ENCODE measurements at places on chromosomes 11 and 22.

DNA sequence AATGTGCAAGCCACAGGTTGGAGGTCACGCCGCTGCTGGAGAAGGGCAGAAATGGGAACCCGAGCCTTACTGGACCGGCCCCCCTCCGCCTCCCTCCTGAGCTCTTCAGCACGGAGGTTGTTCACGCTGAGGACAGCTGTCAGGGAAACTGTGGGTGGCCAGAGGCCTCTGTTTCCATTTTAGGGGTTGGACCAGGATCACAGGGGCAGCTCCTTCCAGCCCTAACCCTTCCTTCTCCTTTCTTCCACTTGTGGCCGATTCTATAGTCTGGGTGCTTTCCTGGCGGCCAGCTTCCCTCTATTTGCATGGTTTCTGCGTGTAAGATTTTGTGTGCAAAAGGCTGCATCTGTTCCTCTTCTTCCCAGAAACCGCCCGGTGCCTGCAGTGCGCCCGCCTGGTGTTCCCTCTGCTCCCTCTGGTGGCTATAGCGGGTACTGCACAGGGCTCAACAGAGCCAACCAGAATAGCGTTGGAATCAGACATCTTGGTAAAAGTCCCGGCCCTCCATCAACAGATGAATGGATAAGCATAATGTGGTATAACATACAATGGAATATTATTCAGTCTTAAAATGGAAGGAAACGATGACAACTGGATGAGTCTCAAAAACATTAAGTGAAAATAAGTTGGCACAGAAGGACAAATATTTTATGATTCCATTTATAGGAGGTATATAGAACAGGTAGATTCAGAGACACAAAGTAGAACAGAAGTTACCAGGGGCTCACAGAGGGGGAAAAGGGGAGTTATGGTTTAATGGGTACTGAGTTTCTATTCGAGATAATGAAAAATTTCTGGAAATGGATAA is 8.4 kb upstream of the SLC22A8 start:
- DNase-seq: peak; percentile 77

DNA sequence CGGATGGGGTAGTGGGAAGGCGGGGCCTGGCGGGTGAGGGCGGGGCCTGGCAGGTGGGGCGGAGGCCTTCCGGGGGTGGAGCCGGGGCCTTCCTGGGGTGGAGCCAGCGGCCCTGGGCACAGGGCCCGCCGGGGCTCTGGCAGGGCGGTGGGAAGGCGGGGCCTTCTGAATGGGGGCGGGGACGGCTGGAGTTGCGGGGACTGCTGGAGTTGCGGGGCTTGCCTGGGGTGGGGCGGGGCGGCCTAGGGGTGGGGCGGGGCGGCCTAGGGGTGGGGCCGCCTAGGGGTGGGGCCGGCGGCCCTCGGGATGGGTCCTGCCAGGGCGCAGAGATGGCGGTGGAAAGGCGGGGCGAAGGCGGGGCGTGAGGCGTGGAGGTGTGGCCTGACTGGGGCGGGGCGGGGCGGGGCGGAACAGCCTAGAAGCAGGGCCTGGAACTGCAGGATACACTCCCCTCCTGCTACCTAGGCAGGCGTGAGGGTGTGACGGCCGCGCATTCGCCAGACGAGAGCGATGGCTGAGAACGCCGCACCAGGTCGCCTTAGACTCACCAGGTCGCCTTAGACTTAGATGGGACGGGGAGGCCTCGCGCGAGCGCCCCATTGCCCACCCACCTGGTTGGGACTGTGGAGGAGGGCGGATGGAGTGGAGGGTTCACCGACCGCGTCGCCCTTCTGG is 19.3 kb downstream of the RRP7A start:
- DNase-seq: peak; percentile 86

- no peak for DNase-seq
Observed at GRCh38 chr22:31394326-31394725, 5.1 kb upstream of the DRG1 start.

- no peak for DNase-seq
Observed at GRCh38 chr11:103594283-103594682, 442.2 kb upstream of the DDI1 start.

DNA sequence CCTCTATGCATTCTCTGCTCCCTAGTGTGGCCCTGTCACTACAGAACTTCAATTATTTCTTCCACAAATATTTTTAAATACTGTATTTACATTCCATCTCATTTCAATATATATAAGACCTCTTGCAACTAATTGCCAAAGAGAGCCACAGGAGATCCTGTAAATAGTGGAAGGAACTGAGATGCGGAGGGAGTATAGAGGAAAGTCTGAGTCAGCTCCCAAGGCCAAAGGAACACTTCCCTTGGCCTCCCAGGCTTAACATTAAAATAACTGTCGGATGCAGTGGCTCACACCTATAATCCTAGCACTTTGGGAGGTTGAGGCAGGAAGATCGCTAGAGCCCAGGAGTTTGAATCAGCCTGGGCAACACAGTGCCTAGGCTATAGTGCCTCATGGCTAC is 31.2 kb downstream of the RBFOX2 start:
- DNase-seq: no peak

DNA sequence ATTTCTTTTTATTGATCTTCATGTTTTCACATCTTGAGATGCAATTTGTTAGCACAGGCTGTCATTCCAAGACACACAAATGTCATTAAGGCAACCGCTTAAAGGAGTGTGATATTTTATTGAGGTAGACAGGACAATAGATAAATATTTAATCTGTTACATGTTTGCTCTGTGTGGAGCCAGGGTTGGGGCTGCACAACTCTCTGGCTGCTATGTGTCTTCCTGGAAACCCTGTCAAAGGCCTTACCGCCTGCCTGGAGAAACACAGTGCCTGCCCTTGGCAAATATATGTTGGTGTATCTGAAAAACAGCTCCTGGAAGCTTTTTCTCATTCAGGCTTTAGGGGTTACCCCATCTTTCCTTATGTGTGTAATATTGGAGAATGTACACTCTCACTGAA is 139.7 kb upstream of the TEAD1 start:
- no peak for DNase-seq

GRCh38 chr11:26905368-26905767 is 88.5 kb upstream of the FIBIN start:
- no peak for DNase-seq

- DNase-seq: no peak
Observed at GRCh38 chr11:128865490-128865889, 1.6 kb downstream of the KCNJ1 start.

GRCh38 chr11:74288161-74288560 is 23.3 kb downstream of the P4HA3 start:
- DNase-seq: no peak

DNA sequence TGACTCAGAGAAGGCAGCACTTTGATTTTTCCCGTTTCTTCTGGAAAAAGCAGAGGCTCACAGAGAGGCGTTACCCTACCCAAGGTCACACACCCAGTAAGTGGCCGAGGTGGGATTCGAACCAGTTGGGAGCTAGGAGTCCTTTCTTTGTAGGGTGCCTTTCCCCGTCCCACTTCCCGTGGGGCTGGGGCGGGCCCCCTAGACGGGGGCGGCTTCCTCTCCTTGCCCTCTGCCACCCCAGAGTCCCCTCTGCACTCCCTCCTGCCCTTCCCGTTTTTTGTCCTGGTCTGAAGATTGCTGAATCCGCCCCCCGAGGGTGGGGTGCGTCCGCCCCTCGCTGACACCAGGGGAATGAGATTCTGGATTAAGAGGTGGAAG is 747 bp downstream of the TPCN2 start:
- no peak for DNase-seq

GRCh38 chr11:28976012-28976800 is 868.0 kb downstream of the METTL15 start:
- no peak for DNase-seq

- no peak for DNase-seq
Observed at GRCh38 chr11:134856056-134856971, 444.3 kb upstream of the B3GAT1 start.

DNA sequence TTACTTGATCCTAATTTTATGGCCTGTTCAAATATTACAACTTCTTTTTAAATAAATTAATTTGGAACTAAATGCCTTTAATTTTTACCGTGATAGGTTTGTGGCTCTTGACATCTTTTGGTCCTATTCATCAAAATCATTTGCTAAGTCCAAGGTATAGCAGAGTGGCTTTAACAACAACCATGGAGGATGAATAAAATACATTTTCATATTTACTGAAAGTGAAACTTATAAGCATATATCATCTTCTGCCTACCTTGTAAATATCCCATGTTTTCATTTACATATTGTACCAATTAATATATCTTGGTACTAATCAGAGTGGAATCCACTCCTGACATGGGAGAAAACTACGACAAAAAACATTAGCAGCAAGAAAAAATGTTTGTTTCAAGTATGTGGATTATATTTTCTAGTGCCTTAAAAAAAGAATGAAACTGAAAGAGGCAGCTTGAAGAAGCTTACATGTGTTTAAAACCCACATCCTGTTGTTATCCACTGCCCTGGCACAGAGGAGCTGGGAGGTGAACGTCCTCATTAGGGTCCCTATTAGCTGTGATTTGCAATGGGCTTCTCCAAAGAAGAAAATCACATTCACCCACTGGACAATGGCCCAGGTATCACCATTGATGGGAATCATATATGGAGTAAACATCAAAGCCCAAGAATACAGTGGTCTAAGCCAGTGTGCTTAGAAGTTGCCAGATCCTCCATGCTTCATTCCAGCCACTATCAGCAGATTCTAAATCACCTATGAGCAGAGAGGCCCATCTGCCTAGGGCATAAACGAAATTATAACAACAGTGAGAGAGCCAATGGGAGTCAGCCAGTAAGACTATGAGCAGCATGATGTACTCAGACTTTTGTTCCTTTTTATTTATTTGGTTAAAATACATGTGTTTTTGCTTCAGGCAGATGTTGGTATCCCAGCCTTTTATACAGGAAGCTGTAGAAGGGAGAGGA is 84.7 kb downstream of the MAML2 start:
- peak; percentile 55 for DNase-seq

- peak; percentile 95 for DNase-seq
Observed at GRCh38 chr22:38872172-38872830, at the start of gene CBX6. CBX6 (minus strand) TSS chr22:38872216; CDS start chr22:38872190, 26 bp downstream.

- peak; percentile 11 for DNase-seq
Observed at GRCh38 chr11:74870485-74870884, 78.4 kb downstream of the XRRA1 start.

DNA sequence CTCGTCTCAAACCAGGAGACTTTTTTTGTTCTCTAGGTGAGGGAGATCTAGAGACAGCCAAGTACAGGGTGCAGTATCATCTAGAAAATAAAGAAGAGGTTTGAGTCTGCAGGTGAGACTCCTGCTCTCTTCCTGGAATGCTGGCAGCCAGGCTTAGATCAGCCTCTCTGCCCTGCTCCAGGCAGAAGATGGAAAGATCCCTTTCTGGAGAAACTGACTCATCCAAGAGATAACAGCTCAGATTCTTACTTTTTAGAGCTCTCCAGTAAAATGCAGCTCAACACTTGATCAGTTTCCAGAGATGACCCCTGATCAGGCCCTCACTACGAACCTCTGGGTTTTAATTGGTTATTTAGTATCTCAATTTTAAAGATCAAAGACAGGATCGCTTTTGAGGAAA is 44.6 kb upstream of the EHF start:
- no peak for DNase-seq

- DNase-seq: no peak
Observed at GRCh38 chr11:65496304-65497140, 2.3 kb upstream of the MALAT1 start.

DNA sequence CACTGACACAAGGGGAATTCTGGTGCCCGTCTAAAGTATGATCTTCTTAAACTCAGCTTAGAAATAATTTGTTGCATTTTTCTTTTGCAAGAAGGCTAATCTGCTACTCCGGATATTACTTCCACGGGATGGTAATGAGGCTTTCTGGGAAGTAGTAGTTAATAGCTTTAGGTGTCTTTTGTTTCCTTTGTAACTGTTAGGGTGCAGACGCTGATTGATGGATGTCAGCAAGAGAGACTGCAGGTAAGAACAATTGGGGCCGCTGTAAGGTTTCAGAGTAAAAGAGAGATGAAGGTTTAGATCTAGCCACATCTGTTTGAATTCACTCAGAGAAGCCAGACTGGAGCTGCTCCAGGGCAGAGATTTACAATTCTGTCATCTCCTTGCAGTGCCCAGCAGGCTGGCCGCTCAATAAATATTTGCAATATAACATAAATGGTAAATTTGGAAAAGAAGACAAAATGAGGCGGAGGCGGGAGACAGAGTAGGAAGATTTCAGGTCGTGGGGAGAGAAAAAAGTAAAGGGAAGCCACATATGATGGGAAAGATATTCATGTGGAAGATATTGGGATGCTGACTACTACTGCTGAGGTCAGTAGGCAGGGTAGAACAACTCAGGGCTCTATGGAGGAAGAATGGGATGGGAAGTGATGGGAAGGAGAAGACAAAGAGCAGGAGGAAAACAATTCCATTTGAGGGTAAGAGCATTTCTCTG is 320.5 kb downstream of the AASDHPPT start:
- no peak for DNase-seq

- peak; percentile 49 for DNase-seq
Observed at GRCh38 chr22:22431271-22432220, 77.0 kb downstream of the ZNF280B start.

GRCh38 chr11:35725885-35726284 is 63.3 kb downstream of the TRIM44 start:
- DNase-seq: no peak

GRCh38 chr22:31106001-31106571 is 1.3 kb downstream of the SELENOM start:
- no peak for DNase-seq

DNA sequence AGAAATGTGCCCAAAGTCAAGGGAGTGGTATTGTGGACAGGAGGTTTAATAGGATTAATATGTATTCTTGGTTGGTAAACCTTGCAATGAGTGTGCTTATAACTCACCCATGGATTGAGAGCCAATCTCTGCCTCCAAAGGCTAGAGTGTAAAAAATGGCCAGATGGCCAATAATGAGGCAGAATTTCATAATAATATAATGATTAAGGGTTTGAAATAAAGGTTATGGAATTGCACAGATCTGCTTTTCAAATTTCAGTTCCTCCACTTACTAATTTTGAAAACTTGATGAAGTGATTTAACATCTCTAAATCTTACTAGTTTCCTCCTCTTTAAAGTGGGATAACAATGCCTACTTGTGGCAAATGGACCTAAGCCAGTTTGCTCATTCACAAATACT is 94.8 kb downstream of the BDNF start:
- DNase-seq: no peak

DNA sequence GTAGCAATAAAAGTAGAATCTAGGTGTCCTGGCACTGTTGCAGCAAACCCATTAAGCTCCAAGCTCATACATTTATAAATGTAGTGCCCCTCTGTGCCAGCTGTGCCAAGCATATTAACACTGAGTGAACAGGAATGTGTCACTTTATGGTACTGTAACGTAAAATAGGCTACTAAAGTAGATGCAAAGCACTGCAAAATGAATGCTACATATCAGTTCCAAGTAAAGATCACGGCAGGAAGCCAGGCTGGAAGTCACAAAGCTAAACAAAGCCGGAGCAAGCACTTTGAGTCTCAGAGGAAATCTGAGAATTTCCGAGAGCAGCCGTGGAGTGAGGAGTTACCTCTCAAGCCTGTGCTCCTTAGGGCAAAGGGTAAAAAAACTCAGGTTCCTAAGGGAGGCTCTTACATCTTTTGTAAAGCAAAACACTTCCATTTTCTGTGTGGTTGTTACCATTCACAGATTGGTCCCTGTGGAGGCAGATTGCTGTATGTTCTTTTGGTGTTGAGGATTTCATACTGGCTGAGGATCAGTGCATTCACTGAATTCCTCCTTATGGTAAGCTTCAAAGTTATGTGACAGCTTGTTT is 85.7 kb downstream of the WNT11 start:
- no peak for DNase-seq
